Natural killer cell treated with Interleukin-12 subunit alpha and Interleukin-12 subunit beta and Interleukin-15 and Interleukin-18, amount 100 ng/mL, for 72 hours (primary cell): ENCODE measurements at places on chromosomes 12 and 14. TPM values are rescaled to one million over a fixed set of nuclear protein-coding genes. Genes with fewer than 3 reads are reported as not detected.

VAMP1 gene
- total RNA-seq: 24.1 TPM

ADAM20 gene
- 0.78 TPM for total RNA-seq

KITLG gene
- not detected for total RNA-seq

CLEC2D gene
- 122 TPM for total RNA-seq

FAM181A gene
- not detected for total RNA-seq

MYO1H gene
- not detected for total RNA-seq

FZD10 gene
- not detected for total RNA-seq

ANKRD33 gene
- total RNA-seq: not detected

PTGDR gene
- total RNA-seq: 3.8 TPM

DHRS2 gene
- 1.5 TPM for total RNA-seq

CD163L1 gene
- total RNA-seq: not detected

HOTAIR gene
- not detected for total RNA-seq

TMPRSS12 gene
- not detected for total RNA-seq

C12orf54 gene
- total RNA-seq: not detected

LRRC43 gene
- 1.1 TPM for total RNA-seq

PLBD1 gene
- not detected for total RNA-seq

NPAS3 gene
- not detected for total RNA-seq

RDH12 gene
- total RNA-seq: not detected

STXBP6 gene
- total RNA-seq: not detected

RERG gene
- total RNA-seq: not detected

C1RL gene
- total RNA-seq: 29.1 TPM

FOXN4 gene
- not detected for total RNA-seq

GLS2 gene
- total RNA-seq: 0.17 TPM

CABP1 gene
- 0.24 TPM for total RNA-seq

GPRC5D gene
- not detected for total RNA-seq

FGF6 gene
- not detected for total RNA-seq
